Stimulated activated CD4-positive, alpha-beta T cell treated with anti-CD3 and anti-CD28 coated beads, Interleukin-1b, Interleukin-23, amount 100 ng/mL, for 1 hour (primary cell): ENCODE measurements at places on chromosomes 4 and X.

DNA sequence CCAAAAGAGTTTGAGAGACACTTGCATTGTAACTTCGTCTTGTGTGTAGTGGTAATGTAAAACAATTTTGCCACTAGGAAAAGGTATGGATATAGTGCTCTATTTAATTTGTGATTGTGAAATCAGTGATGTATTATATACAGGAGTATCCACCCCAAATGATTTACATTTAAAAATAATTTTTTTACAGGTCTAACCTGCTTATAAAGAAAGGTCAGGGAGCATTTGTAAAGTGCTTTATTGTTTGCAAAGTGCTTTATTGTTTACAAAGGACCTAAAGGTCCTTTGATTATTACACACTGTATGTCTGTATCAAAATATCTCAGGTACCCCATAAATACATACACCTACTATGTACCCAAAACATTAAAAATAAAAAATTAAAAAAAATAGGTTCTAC is 70.3 kb downstream of the DCK start:
- DNase-seq: no peak

GRCh38 chr4:84849051-84849640 is 117.3 kb downstream of the WDFY3 start:
- no peak for DNase-seq

- no peak for DNase-seq
Measured at GRCh38 chr4:28890949-28891775, 1829.0 kb upstream of the PCDH7 start.

DNA sequence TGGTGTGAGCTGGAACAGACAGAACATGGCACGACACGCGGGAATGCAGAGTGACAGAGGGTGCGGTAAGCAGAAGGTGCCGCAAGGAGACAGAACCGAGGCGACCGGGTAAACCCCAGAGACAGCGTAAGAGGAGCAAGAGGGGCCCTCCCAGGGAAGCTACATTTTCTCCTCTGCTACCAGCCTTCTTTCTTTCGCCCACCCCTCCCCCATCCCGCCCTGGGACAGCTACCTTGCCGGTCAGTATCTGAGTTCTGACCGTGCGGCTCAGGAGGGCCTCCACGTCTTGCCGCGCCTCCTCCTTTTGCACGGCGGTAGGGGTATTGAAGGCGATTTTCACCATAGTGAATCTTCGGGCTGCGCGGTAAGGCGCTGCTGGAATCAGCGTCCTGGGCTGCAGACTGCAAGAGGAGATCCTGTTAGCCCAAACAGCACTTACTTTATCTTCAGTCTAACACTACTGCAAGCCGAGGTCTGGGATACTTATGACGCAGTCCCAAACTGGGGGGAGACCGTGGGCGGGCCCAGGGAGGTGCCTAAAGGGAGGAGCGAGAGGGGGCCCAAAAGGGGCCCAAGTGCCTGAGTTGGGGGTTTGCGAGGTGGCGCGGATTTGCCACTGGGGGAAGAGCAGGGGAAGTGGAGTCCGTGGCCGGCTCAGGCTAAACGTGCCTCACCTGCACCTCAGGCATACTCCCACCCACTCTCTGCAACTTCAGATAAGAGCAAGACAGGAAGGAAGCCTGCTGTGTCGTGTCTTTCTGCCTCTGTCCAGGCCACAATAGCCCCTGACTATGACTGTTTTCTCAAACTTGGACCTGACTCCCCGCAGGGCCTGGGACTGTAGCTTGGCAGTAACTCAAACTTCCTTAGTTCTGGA is at the start of gene ITM2A:
ITM2A (minus strand) TSS at position 462 of the 877 bp plus-strand sequence; CDS start at position 343, 119 bp downstream.
- peak; percentile 28 for DNase-seq

DNA sequence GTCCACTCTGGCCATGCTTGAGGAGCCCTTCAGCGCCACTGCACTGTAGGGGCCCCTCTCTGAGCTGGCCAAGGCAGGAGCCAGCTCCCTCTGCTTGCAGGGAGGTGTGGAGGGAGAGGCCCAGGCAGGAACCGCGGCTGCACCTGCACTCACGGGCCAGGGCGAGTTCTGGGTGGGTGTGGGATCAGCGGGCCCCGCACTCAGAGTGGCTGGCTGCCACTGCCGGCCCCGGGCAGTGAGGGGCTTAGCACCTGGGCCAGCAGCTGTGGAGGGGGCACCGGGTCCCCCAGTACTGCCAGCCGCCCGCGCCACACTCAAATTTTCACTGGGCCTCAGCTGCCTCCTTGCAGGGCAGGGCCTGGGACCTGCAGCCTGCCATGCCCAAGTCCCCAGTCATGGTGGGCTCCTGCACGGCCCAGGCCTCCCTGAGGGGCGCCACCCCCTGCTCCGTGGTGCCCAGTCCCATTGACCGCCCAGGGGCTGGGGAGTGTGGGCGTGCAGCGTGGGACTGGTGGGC is 347.2 kb upstream of the SPOCK3 start:
- no peak for DNase-seq

DNA sequence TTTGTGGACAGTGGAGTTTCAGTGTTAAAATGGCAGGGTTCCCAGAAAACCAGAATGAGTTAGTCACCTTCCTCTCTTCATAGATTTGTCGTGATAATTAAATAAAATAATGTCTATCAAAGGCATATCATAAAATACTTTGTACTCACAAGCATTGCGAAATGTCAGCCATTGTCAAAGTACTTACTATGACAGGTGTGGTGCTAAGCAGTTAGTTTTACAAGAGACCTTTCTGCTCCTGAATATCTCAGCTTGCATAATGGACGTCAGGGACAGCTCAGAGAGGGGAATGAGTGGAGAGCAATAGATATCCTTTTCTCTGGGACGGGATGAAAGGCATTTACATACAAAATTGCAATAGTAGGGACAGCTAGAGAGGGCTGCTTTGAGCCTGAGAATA is 560.9 kb downstream of the KCNIP4 start:
- DNase-seq: no peak

DNA sequence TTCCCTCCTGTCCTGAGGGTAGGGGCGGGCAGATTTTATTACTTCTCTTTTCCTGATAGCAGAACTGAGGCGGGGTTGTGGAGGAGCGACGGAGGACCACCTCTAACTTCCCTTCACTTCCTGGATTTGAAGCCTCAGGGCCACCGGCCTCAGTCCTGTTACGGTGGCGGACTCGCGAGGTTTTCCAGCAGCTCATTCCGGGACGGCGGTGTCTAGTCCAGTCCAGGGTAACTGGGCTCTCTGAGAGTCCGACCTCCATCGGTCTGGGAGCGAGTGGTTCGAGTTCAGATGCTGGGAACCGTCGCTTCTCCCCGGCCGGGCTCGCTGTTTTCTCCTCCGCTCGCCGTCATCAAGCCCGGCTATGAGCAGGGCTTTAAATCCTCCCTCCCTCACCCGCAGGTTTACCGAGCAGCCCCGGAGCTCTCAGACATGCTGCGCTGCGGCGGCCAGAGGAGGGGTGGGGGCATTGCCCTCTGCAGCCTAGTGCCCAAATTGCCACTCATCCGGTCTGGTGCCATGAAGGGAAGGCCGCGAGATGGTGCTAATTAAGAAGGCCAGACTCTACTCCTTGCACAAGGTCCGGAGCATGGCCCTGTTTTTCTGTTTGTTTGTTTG is 23.3 kb downstream of the HAND2 start:
- DNase-seq: no peak

DNA sequence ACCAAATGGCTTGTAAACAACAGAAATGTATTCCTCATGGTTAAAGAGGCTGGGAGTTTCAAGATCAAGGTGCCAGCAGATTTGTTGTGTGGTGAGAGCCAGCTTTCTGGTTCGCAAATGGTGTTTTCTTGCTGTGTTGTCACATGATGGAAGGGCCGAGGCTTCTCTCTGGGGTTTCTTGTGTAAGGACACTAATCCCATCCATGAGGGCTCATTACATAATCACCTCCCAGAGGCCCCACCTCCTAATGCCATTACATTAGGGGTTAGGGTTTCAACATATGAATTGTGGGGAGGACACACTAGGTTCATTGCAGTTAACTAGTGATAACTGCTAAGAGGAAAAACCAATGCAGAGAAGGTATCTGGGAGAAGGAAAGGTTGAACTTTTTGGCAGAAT is 103.5 kb upstream of the ENPEP start:
- DNase-seq: no peak

DNA sequence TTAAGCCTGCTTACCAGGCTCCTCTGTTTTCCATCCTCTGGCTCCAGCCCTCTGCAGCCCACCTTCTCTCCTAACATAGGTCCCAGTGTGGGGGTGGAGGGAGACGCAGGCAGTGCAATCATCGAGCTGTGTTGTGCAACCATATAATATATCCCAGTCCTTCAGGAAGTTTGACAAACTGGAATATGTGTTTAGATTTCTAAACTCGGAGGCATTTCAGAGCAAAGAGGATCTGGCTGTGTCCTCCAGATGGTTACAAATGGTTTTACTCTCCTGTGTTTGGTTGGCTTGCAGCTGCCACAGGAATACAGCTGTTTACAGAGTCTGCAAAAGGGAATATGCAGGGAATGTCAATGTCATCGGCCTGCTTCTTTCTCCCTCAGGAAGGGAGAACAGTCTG is 195.3 kb upstream of the LNX1 start:
- DNase-seq: no peak

DNA sequence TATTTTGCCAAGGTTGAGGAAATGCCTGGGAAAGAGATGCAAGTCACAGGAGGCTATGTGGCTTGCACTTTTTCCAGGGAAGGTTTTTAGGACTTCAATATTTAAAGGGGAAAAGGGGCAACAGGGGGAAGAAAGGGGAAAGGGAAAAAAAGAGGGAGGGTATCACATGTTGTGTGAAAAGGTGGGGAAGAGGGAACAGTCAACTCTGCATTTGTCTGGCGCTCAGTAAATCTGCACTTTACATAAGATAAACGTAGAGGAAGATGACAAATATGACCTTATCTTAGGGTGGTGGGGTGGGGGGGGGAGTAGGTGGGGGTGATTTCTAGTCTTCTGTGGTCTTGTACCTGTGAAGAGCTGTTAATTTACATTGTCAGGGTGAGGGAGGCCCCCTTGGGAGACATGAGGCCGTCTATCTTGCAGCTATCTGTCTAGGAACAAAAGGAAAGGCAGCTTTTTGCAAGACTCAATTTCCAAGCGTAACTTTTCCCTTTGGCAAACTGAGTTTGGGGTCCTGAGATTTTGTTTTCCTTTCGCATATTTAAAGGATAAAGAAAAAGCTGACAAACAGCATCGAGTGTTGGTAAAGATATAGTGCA is 71.5 kb upstream of the UCP1 start:
- no peak for DNase-seq

DNA sequence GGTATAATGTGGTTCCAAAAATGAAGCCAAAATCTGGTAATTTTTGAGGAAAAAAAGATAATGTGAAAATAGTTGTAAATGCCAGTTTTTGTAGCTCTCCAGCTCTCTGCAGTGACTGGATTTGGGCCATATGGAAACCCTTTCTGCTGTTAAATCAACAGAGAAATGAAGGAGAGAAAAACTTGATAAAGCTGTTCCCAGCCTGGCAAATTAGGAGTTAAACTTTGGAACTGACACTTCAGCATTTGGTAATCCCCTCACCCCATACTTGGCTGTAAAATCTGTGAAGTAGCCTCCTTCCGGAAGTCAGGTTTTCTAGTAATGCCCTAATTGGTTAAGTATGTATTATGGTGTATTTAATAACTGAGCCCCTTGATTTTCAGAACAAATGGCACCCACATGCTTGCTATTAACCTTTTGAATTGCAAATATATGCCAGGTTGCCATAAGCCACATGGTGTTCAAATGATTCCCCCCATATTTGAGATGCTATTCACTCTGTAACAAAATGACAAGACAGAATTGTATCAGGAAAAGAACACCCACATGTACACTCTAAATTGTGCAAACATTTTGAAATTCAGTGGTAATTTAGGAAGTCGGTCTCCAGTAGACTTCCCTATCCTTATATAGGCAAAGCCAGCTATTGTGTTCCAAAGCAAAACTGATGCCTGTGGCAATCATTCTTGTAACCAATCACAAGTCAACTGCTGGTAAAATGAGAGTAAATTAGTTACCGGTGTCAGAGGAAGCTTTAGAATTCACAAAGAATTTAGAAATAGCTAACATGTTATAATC is 96.3 kb upstream of the ADAMTS3 start:
- DNase-seq: no peak

GRCh38 chr4:70754470-70754869 is 32.7 kb downstream of the RUFY3 start:
- DNase-seq: no peak

- DNase-seq: no peak
Measured at GRCh38 chrX:17613979-17614588, 123.2 kb upstream of the SCML1 start.

DNA sequence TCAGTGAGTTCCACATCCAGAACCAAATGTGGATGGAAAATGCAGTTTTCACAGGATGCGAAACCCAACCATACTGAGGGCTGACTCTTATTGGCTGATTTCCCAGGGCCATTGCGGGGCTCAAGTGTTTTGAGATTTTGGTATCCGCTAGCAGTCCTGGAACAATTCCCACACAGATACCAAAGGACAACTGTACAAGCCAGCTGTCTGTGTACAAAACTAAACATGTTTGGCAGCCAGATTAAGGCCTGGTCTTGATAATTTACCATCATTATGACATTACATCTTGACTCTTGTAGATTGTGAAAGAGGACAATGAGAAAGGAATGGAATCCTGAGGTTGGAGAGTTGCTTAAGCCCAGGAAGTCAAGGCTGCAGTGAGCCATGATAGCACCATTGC is 121.9 kb downstream of the DKK2 start:
- no peak for DNase-seq

GRCh38 chr4:121799208-121799823 is 1.8 kb upstream of the EXOSC9 start:
- no peak for DNase-seq

- DNase-seq: no peak
Measured at GRCh38 chr4:25609976-25610375, 45.7 kb upstream of the SLC34A2 start.

DNA sequence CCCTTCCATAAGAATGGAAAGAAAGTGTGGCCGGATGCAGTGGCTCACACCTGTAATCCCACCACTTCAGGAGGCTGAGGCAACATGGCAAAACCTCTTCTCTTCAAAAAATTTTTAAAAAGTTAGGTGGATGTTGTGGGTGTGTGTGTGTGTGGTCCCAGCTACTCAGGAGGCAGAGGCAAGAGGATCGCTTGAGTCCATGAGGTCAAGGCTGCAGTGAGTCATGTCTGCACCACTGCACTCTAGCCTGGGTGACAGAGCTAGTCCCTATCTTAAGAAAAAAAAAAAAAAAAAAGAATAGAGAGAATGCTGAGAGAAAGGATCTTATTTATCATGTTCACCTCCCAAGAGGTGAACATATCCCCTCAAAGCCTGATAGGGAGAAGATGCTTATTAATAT is 492.1 kb upstream of the SMIM31 start:
- no peak for DNase-seq

DNA sequence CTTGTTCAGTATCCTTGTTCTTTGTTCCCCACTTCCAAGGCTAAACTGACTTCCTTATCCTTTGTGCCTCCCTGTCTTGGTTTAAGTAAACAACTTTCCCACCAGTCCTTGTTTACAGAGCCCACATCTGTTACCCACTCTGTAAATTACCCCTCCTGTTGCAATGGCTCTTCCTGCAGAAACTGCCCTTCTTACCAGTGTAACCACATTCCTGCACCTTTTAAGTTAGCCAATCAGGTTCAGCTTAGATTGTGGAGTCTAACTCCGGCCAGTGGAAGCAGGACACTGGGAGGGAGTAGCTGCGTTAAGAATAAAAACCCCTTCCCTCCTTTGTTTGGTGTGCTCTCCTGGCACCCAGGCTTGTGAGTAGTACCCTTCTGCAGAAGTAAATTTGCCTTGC is 360.9 kb downstream of the PRDM5 start:
- DNase-seq: no peak
